ENCODE measurements at places on chromosomes 5 and 9.

- no peak for DNase-seq
Observed at GRCh38 chr5:88979726-88980125, 96.7 kb upstream of the MEF2C start.

GRCh38 chr9:135766251-135766650 is 64.3 kb downstream of the KCNT1 start:
- no peak for DNase-seq

GRCh38 chr5:14873093-14873492 is 1.5 kb upstream of the ANKH start:
- no peak for DNase-seq

DNA sequence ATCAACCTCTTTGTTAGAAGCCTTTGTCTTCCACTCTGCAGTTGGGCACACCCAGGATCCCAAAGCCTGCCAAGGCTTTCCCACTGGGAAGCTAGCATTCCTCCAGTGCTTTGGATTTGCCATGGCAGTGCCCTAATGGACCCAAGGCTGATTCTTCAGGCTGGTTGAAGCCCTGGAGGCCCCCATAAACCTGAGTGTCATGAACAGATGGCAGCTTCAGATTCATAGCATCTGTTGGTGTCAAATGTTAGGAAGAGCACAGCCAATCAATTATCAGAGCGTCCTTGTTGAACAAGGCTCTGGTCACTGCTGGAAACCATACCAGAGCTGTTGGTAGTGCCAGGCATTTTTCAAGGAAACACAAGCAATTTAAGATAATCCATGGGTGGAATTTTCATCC is 241.1 kb upstream of the KLF4 start:
- DNase-seq: no peak

DNA sequence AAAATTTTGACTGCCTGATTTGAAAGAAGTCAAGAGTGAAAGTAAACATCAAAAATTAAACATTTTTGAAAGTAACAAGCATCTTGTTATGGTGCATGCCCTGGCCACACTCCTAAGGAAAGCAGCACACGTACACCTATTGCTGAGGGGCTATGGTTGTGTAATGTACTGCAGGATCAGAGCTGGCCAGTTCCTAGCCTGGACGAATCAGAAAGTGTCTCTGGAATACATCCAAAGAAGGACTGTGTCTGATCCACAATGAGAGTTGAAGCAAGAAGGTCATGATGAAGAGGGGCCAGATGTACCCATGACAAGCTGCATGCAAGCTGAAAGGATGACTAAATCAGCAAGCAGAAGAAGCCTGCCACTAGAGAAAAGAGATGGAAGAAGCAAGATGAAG is 618.2 kb downstream of the TLE1 start:
- DNase-seq: no peak

- DNase-seq: no peak
Observed at GRCh38 chr9:129068110-129068509, 12.8 kb upstream of the DOLPP1 start.

GRCh38 chr5:79791843-79792242 is 102.2 kb downstream of the CMYA5 start:
- DNase-seq: no peak

GRCh38 chr9:98191671-98192502 is 550 bp downstream of the CORO2A start:
- no peak for DNase-seq

- no peak for DNase-seq
Observed at GRCh38 chr5:5586721-5587120, 164.2 kb downstream of the ICE1 start.

DNA sequence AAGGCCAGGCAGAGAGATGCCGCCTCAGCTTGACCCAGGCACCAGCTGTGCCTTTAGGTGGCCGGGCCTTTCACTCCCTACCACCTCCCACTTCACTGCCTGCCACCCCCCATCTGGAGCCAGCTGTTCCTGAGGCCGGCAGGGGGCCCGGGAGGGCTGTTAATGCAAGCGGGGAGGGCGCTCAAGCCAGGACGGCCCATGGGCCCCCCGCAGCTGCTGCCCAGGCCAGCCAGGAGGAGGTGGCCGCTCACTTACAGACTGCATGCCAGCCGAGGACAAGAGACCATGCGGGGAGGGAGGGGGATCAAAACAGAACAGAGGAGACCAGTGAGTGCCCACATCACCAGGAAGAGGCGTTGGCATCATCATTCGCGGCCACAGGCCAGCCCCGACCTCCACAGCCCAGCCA is 4.5 kb downstream of the ABCA2 start:
- no peak for DNase-seq

- DNase-seq: no peak
Observed at GRCh38 chr5:87116825-87117512, 150.7 kb upstream of the RASA1 start.

DNA sequence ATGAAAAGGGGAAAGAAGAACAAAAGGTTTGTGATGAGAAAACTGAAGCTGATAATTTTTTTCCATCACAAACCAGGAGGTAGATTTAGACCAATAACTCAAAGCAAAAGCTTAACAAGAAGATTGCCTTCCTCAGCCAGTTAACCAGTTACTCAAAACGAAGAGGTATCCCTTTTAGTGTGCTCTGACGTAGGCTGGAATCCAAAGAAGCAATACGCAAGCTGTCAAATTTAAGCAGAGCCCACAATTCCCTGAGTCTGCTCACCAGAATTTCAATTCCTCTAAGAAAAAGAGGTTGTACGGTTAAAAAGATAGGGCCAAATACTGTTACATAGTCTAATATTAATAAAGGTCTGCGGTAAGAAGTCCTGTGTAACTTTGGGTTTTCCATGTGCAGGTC is 61.8 kb downstream of the BRINP1 start:
- no peak for DNase-seq

DNA sequence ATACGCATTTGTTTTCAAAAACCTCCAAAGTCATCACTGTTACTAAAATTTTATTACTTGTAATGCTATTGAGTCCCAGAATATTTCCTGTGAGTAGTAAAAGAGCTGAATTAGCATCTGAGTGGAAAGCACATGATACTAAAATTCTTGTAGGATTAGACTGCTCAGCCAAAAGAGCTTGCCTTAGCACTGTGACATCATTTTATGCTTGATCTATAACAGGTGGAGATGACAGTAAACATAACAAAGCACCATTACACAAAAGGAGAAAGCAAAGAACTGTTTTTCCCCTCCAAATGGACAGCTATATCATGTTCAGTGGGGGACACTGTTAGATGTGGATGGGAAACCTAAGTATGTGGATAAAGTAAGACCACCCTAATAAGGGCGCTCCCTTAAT is 5.8 kb upstream of the JAK2 start:
- DNase-seq: no peak

- DNase-seq: no peak
Observed at GRCh38 chr5:56606192-56606591, 209.2 kb upstream of the MAP3K1 start.

DNA sequence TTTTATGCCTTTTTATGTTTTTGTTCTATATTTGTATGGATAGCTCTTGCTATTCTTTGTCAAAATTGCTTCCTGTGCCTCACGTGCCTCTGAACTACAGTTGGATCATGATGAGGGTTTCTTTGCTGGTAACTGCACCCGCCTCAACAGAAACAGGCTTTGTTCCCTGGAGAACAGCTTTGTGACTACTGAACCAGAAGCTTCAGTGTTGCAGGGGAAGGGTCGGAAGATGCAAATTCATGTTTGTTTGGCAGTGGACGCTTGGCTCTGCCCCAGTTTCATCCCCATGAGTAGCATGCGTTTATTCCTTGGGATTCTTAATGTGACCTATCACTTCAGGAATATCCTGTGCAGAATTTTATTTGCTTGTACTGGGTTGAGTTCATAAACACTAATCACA is 959.1 kb upstream of the WWC1 start:
- DNase-seq: no peak

- no peak for DNase-seq
Observed at GRCh38 chr9:137136261-137136880, 2.6 kb upstream of the GRIN1 start.

GRCh38 chr5:65334077-65334476 is 147.6 kb downstream of the ADAMTS6 start:
- no peak for DNase-seq

GRCh38 chr9:82342046-82342445 is 353.5 kb downstream of the SPATA31D1 start:
- no peak for DNase-seq

DNA sequence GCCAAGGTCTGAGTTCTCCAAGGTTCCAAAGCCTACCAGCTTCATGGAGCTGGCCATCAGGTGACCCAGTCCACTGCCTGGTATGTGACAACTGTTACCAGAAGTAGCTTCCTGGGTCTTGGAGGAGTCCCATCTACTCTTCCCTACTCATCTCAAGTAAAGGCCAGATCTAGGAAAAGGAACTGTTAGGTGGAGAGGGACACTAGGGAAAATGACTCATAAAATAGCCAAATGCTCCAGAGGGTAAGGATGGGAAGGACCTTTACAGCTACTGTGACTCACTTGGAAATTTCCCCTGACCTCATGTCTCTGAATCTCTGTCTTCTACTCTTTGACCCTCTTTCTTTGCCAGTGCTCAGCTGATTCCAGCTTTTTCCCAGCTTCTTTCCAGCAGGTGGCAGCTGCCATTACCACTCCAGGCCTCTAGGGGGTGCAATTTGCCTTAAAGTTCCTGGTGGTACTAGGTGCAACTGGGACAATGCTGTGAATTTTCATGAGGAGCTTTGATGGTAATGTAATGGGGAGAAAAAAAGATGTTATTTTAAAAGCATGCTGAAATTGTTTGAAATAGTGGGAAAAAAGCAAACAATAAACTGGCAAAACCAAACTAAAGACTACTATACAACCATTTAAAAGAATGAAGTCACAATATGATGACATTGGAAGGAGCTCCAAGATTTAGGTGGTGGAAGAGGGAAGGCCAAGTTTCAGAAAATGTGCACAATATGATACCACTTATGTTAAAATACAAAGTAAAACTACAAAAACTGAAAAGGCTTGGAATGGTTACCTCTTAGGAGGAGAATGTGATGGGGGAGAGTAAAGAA is 27.1 kb upstream of the MYORG start:
- DNase-seq: peak; percentile 50

DNA sequence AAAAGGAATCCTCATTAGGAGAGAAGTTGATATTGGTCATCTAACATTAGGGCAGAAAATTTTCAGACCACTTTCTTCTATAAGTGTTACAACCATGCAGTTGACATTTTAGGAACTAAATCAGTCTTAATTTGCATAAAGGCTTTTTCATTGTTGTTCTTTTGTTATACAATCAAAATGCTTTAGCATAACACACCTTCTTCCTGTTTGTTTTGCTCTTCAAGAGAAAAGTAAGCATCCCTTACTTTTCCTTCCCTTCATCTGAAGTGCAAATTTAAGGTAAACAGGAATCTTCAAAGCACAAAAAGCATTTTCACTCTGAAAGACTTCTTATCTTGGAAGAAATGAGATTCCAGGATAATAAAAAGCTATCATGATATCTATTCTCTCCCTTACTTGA is 273.6 kb downstream of the PTPRD start:
- DNase-seq: no peak

DNA sequence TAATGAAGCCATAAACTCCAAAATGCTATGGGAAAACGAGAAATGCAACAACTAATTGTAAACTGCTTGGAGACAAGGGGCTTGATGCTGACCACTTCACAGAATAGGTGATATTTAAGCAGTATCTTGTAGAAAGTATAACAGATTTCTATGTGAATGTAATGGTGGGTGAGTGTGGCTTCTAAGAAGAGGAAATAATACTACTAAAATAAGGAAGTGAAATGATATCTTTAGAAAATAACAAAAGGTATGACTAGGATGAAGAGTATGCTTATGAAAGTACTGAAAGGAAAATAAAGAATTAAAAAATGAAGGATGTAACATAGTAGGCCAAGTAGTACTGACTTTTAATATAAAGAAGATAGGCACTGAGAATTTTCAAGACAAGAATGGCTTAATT is 94.2 kb downstream of the AGTPBP1 start:
- no peak for DNase-seq

- DNase-seq: no peak
Observed at GRCh38 chr5:132224716-132225115, 2.9 kb downstream of the P4HA2 start.

- DNase-seq: no peak
Observed at GRCh38 chr9:7316967-7317366, 482.6 kb downstream of the DMAC1 start.

DNA sequence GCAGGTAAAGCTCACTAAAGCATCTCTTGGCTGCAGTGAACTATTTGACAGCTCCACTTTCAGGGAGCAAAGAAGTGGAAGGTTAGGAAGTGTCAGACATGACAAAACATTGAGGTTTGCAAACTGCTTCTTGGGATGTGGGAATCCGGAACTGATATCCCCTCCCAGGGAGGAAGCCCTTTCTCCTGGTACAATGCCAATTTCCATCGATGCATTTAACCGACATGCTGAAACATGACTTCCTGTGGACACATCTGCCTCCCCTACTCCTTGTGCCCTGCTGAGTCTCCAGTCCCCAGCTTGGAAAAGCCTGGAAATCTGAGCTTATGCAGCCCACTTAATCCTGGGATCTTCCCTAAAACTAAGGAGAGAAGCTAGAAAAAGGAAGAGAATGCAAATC is 323.1 kb upstream of the DAP start:
- DNase-seq: no peak

DNA sequence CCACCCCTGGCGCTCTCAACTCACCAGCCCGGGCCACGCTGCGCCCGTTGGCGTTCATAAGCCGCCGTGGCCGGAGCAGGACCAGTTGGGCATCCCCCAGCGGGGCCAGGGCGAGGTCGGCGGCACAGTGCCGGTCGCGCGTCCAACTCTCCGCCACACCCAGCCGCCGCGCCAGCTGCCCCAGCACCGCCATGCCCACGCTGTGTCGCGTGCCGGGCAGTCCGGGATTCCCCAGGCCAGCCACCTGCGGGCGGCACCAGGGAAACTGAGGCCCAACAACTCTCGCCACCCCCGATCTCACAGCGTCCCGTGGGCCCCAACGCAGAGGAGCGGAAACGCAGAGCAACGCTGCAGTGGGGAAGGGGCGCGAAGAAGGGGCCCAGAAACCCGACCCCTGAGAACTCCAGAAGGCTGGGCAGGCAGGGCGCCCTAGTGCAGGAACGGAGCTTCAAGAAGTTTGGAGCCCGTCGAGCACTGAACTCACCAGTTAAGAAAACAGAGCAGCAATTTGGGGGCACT is 453 bp downstream of the PTRH1 start:
- DNase-seq: no peak
